H1 (cell line): ENCODE measurements at places on chromosomes 11 and 22. TPM values are rescaled to one million over a fixed set of nuclear protein-coding genes. Genes with fewer than 3 reads are reported as not detected.

- H3K36me3 ChIP-seq: no peaks in the 10 kb centered on the region
- no peak overlapping the region for H3K4me3 ChIP-seq
- no peak overlapping the region for H3K27ac ChIP-seq
- H3K4me1 ChIP-seq: no peaks in the 10 kb centered on the region
- DNase-seq: no peak
- no peaks in the 10 kb centered on the region for H3K27me3 ChIP-seq
Measured at GRCh38 chr22:46114518-46115387, 35.6 kb upstream of the PPARA start.

GRCh38 chr11:117654281-117655255, 142.4 kb downstream of the DSCAML1 start:
- H3K27ac ChIP-seq: no peak overlapping the region
- no peak overlapping the region for H3K4me3 ChIP-seq
- H3K27me3 ChIP-seq: no peaks in the 10 kb centered on the region; the same call in 1 of the 2 replicates

- DNase-seq: no peak
- H3K36me3 ChIP-seq: peaks cover 6% of the 10 kb centered on the region
- H3K4me3 ChIP-seq: no peak overlapping the region
- H3K4me1 ChIP-seq: no peaks in the 10 kb centered on the region
- no peak overlapping the region for H3K27ac ChIP-seq
Measured at GRCh38 chr11:77374611-77375031, 73.1 kb upstream of the GDPD4 start.

DNA sequence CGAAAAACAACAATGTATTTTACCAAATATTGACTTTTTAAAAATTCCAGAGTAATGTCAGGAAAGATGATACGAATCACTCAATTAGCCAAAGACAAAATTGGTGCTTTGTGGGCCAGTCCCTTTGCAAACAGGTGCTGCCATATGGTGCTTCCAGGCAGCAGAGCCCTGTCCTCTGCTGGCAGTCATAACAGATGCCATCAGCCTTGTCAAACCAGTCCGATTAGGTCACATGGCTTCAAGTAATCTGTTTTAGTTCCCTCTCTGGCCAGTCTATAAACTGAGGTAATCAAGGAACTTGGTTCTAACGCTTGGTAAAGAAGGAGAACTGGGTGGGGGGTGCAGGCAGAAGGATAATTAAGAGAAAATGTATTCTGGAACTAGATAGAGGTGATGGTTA, 49.1 kb upstream of the CAPRIN1 start:
- no peaks in the 10 kb centered on the region for H3K27me3 ChIP-seq
- no peak overlapping the region for H3K27ac ChIP-seq
- no peak overlapping the region for H3K4me3 ChIP-seq
- no peaks in the 10 kb centered on the region for H3K4me1 ChIP-seq

GRCh38 chr11:95095858-95096587, 6.4 kb downstream of the ENDOD1 start:
- H3K36me3 ChIP-seq: no peaks in the 10 kb centered on the region
- H3K27ac ChIP-seq: no peak overlapping the region
- no peak for DNase-seq
- H3K4me1 ChIP-seq: no peaks in the 10 kb centered on the region

The NRXN2 gene
- 11.4 and 11.5 TPM in 2 replicates for total RNA-seq

DNA sequence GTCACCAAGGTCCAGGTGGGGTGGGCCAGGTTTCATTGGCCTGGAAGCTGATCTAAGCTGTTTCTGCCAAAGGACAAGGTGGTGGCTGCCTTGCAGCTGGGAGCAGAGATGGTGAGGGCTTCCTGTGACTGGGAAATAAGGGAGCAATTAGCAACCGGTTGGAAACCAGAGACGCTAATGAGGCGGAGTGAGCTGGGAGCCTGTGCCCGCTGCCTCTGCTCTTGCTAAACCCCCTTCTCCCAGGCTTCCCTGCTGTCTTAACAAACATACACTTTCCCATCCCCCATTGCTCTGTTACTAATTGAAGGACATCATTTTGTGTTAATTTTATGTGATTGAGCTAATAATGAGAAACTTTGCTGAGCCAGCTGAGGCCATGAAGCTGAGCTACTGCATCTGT, 121.8 kb downstream of the INSC start:
- H3K36me3 ChIP-seq: no peaks in the 10 kb centered on the region
- no peak overlapping the region for H3K27ac ChIP-seq
- no peak overlapping the region for H3K4me3 ChIP-seq
- peak; percentile 51 for DNase-seq
- H3K27me3 ChIP-seq: no peaks in the 10 kb centered on the region
